G401 (cell line): ENCODE measurements at places on chromosomes 12 and 14.

GRCh38 chr14:34874386-34875030 lies 652 bp downstream of the BAZ1A start:
- DNase-seq: peak; percentile 24

DNA sequence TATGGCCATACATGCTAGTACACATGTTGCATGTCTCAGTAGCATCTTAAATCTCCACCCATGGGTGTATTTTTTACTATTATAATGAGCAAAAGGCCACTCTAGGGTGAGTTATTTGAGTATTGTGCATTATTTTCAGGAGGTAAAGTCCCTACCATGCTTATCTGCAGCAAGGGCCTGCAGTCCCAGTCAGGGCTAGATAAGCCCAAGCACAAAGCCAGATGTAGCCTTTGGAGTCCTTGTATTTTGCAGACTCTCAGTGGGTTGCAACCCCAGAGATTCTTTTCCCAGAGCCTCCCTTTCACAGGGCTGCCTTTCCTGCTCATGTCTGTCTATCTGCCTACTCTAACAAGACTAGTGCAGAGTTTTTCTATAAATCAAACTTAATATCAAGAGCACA lies 295.3 kb downstream of the IPO8 start:
- DNase-seq: no peak

- peak; percentile 46 for DNase-seq
Measured at GRCh38 chr14:22095860-22096513, 422.4 kb upstream of the OR4E1 start.

GRCh38 chr12:80702889-80703805 lies 4.3 kb upstream of the MYF6 start:
- no peak for DNase-seq

DNA sequence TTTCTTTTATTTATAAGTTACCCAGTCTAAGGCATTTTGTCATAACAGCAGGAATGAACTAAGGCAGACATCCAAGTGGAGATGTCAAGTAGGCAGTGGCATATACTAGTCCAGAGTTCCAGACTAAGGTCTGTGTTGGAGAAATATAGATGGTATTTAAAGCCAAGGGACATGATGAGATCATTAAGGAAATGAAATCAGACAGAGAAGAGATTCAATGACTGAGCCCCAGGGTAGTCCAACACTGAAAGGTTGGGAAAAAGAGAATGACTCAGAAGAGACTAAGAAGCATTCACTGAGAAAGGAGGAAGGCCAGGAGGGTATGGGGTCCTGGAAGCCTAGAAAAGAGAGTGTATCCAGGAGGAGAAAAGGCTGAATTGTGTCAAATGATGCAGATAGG lies 442.2 kb upstream of the CCDC196 start:
- no peak for DNase-seq

GRCh38 chr12:115541891-115542421 lies 735.5 kb downstream of the MED13L start:
- no peak for DNase-seq

DNA sequence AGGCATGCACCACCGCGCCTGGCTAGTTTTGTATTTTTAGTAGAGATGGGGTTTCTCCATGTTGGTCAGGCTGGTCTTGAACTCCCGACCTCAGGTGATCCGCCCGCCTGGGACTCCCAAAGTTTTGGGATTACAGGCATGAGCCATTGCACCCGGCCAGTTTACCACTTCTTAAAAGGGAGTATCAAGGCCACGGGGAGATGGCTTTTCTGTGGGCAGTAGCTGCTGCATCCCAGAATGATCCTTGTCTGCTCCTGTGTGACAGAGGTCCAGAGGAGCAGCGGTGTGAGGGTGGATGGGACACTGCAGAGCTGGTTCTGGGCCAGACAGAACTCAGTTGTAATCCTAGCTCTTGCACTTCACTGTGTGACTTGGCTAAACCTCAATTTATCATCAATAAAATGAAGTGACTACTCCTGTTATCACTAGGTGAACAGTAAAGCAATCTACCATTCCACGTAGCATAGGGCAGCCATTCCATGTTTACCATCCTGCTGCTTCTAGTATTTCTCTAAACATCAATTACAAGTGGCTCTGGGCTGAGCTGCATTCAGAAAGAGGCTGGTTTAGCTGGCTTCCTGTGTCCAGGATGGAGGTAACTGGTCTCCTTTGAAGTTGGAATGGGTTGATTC lies 3.0 kb upstream of the NPFF start:
- DNase-seq: no peak

- no peak for DNase-seq
Measured at GRCh38 chr12:56104815-56105608, 653 bp downstream of the PA2G4 start.

DNA sequence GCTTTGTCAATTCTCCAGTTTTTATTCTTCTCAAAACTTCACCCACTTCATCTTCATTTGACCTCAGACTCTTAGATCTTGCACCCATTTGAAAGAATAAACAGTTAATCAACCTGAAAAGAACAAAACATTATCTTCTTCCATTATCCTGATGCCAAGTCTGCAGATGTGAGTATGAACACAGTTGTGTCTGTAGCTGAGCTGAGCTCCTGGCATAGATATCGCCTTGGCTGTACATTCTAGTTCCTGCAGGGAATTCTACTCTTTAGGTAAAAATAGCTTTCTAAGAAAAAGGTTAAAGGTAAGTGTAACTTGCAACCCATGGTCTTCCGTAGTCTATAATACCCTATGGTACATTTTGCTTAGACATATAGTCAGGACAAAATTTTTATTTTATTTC lies 169.7 kb downstream of the KCNA5 start:
- no peak for DNase-seq

GRCh38 chr12:71069311-71069710 lies 88.5 kb downstream of the TSPAN8 start:
- DNase-seq: peak; percentile 13

GRCh38 chr12:132475304-132476037 lies 14.5 kb upstream of the FBRSL1 start:
- DNase-seq: no peak

DNA sequence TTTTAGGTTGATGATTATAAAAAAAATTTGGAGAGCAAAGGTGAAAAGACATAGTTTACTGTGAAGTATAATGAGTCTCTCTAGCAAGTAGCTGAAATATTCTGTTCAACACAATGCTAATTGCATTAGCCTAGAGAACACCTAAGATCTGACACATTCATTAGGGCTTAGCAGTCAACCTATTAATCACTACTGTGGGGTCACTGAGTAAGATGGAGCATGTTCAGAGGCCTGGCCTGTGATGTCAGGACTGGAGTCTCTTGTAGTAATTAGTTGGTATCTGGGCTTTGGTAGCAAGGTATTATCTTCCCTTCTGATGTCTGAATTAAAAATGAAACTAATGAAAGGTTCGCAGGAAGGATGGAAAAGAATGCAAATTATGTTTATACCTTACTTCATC lies 112.7 kb downstream of the SLC16A7 start:
- DNase-seq: peak; percentile 51

- DNase-seq: no peak
Measured at GRCh38 chr12:27913999-27914614, 58.4 kb downstream of the PTHLH start.

GRCh38 chr14:70987041-70987440 lies 79.8 kb downstream of the PCNX1 start:
- DNase-seq: no peak

DNA sequence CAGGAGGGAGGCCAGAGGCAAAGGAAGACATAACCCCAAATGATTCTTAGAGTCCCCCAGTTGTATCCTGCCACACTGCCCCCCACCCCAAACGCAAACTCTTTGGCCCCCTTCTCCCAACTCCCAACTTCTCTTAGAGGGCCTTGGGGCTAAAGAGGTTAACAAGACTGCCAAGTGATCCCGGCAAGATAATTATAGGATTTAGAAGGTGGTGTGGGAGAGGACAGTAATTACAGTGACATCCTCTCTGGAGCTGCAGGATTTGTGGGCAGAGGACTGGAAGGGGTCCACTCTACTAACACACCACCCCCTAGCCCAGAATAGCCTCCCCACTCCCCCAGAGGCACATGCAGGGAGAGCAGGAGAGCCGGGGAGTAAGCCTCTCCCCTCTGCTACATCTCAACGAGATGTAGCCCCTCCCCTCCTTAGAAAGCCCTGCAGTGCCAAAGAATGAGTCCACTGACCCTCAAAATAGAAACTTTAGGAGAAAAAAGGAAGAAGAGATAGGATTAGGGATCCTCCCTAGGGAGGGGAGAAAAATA lies 5.3 kb upstream of the GDF11 start:
- DNase-seq: no peak

- no peak for DNase-seq
Measured at GRCh38 chr14:47674148-47674542, 1.3 kb downstream of the MDGA2 start.

- no peak for DNase-seq
Measured at GRCh38 chr14:33524244-33524643, 426.6 kb downstream of the EGLN3 start.

DNA sequence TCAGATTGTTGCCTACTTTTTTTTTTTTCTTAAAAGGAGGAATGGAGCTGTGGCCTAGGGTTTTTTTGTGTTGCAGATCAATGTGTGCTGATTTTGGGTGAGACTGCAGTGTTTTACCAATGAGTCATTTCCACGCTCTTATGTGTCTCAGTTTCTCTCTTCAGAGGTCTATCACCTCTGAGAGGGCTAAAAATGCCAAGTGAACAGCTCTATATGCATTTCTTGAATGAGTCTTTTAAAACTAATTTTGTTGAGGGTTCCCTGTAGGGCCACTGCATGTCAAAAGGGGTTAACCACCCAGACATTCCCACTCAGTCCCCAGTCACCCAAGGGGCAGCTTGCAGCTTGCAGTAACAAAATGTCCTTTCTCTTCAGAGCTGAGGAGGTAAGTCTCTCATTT lies 24.3 kb upstream of the GLIPR1L2 start:
- no peak for DNase-seq

GRCh38 chr12:13194401-13195110 lies 2.0 kb upstream of the EMP1 start:
- no peak for DNase-seq

DNA sequence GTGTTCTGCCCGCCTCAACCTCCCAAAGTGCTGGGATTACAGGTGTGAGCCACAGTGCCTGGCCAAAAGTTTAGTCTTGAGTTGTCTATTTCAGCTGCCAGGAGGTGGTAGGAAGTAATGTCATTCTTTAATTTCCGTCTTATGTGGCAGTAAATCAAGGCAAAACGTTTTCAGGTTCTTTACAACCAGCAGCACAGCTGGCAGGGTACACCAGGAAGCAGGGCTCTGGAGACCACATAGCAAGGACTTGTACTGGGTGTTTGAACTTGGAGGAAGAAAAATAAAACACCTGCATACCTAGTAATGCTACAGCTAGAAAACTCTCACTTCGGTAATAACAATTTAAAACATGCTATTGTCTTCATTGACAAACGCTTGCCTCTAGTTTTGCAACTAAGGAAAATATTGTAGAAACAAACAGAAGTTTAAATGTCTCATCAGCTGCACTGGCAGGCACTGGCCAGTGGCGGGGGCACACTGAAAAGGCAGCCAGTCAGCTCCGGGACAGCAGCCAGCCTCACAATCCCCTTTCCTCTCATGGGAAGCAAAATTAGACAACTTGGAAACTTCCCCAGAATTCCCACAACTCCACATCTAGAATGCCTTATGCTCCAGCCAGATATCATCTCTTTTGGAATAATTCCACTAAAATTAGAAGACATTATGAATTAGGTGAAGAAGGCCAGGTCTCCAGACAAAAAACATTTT lies 72.2 kb downstream of the CLIP1 start:
- peak; percentile 85 for DNase-seq

GRCh38 chr12:43115441-43116160 lies 436.4 kb downstream of the ADAMTS20 start:
- DNase-seq: no peak

- no peak for DNase-seq
Measured at GRCh38 chr14:92792885-92793284, 1.2 kb upstream of the GOLGA5 start.

DNA sequence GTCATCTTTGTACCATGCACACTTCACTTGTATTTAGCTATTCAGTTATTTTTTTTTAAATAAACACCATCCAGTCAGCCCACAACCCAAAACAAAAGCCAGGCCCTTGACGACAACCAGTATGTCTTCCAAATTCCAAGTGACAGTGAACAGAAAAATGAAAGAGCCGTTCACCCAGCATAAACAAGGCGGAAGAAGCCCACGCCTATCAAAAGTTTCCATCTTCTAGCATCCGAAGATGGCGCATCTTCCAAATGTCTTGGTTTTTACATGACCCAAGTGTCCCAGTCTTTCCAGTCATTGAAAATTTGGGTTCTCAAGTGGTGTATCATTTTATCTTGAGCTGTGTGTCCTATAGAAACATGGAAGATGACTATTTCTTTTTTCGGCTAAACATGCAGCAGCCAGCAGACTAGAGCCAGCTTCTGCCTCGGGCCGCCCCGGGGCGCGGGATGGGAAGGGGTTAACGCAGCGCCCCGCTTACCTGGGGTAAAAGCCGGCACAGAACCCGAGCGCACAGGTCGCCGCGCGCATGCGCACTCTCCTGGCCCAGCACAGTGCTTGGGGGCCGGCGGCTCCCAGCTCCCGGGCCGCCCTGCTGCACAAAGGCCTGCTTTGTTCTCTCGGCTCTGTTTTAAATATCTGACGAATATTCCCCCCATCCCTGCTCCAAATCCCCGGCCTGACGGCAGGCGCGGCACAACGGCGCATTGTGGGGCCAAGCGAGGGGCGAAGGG lies 164.8 kb downstream of the ZFP36L1 start:
- no peak for DNase-seq

- peak; percentile 87 for DNase-seq
Measured at GRCh38 chr12:12788675-12789368, 3.4 kb downstream of the APOLD1 start.

GRCh38 chr12:131832321-131833231 lies 4.4 kb downstream of the MMP17 start:
- peak; percentile 18 for DNase-seq

DNA sequence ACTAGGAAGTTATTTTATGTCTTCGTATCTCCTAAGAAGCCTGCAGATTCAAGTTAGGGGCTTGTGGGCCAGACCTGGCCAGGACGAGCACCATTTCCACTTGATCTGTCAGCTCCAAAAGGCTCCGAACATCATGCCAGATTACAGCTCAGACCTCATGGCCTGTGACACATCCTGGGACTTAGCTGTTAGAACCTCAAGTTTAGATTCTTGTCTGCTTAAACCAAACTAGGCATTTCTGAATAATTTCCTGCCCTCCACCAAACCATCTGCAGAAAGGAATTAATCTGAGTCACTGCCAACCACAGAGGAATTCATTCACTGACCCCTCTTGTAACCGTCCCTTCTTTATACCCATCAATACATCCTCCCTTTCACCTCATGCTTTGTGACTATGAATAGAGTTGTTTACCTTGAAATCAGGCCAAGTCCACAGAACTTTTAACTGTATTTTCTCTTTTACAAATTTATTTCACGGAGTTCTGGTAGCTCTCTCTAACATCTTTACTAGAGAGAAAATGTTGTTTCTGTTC lies 120.3 kb downstream of the FBXL14 start:
- DNase-seq: no peak
